AG09319 (cell line): ENCODE measurements at places on chromosomes 5 and 9.

GRCh38 chr5:51159164-51159563, 224.1 kb upstream of the ISL1 start:
- DNase-seq = no peak

GRCh38 chr9:69980041-69980440, 63.6 kb upstream of the MAMDC2 start:
- no peak for DNase-seq

GRCh38 chr5:120207129-120207528, 257.0 kb upstream of the PRR16 start:
- DNase-seq = no peak

GRCh38 chr9:87275047-87275725, 222.5 kb upstream of the DAPK1 start:
- DNase-seq = no peak

DNA sequence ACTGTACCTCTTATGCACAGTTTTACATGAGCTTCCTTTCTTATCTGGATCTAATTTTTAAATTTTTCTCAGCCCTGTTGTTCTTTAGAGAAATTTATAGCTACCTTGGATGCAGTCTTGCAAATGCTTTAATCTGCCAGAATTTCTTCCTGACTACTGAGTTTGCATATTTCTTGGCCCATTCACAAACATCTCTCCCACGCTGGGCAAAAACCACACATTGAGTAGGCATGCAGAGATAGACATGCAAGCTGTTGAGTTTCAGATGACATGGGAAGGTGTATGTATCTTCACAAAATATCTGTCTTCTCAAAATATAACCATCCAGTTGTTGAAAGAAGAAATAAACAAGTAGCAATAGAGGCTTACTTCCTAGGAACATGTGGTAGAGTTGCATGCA, 101.2 kb downstream of the PARP8 start:
- no peak for DNase-seq

DNA sequence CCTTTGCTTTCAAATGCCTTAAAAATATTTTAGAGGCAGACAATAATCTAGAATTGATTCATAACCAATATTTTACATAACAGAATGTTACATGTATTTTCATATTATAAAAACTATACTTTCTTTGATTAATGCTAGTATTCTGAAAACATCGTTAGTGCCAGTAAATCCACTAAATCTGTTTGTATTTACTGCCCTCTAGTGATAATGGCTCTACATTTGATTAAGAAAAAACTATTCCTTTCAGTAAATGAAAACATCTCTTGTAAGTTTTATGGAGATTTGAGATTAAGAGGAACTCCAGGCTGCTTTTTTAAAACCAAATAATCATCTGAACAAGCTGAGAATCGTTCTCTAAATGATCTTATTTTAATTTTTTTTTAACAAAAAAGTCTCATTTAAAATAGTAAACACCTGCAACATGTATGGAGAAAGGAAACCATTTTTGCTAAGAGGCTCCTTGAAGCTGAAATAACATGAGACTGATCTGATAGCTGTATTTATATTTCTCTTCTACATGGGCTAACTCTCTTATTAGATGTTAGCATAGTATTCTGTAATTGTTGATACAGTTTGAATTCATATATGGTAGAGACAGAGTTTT, 424.7 kb downstream of the RAB3C start:
- DNase-seq = no peak

- DNase-seq = no peak
These were observed 22.1 kb downstream of the ANKRD33B start for GRCh38 chr5:10586008-10586407.

DNA sequence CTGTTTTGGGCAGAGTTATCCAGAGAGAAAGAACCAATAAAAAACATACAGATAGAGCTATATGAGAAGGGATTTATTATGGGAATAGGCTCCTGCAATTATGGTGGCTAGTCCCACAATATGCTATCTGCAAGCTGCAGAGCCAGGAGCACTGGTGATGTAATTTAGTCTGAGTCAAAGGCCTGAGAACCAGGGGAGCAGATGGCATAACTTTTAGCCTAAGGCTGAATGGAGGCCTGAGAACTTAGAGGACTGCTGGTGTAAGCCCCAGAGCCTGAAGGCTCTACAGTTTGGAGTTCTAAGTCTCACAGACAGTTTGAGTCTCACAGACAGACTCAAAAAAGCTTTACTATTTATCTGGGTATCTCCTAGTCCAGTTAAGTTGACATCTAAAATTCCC, 263.8 kb downstream of the FBXL7 start:
- no peak for DNase-seq

DNA sequence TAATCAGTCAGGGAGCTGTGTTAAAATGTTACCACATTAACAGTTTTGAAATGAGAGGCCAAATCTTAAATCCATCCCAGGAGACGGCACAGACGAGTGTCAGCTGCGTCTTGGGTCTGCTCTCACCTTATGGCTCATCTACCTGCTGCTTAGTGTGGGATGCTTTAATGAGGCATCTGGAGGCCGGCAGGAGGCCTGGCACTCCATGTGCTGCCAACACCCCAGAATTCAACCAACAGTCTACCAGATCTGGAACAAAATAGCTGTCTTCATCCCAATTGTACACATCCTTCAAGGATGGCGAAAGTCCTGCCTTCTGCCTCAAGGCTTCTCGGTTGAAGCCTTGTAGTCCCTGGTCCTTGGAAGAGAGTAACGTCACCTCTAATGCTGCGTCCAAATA, 12.0 kb downstream of the PRKACG start:
- no peak for DNase-seq

GRCh38 chr5:39465843-39466242, 41.1 kb upstream of the DAB2 start:
- DNase-seq = no peak

- no peak for DNase-seq
These were observed 69.7 kb upstream of the APC start for GRCh38 chr5:112668016-112668415.

GRCh38 chr5:5124231-5124630, 15.9 kb upstream of the ADAMTS16 start:
- DNase-seq = no peak

DNA sequence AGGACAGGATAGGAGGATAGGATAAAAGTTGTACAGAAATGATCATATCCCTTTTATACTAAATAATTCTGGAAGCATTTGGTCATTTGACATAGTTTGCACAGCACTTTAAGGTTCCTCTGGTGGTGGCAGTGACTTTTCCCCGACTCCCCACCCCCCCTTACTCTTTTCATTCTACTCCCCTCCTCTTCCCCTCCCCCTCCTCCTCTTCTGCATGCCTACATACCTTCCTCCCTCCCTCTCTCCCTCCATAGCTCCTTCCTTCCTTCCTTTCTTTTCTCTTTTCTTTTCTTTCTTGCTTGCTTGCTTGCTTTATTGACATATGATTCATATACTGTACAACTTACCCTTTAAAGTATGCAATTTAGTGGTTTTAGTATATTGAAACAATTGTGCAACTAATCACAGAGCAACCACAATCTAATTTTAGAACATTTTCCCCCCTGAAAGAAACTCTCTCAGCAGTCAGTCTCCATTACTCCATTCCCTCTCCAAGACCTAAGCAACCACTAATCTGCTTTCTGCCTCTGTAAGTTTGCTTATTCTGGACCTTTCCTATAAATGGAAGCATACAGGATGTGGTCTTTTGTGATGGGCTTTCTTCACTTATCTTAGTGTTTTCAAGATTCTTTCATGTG, 159.0 kb downstream of the HACD4 start:
- peak; percentile 72 for DNase-seq

DNA sequence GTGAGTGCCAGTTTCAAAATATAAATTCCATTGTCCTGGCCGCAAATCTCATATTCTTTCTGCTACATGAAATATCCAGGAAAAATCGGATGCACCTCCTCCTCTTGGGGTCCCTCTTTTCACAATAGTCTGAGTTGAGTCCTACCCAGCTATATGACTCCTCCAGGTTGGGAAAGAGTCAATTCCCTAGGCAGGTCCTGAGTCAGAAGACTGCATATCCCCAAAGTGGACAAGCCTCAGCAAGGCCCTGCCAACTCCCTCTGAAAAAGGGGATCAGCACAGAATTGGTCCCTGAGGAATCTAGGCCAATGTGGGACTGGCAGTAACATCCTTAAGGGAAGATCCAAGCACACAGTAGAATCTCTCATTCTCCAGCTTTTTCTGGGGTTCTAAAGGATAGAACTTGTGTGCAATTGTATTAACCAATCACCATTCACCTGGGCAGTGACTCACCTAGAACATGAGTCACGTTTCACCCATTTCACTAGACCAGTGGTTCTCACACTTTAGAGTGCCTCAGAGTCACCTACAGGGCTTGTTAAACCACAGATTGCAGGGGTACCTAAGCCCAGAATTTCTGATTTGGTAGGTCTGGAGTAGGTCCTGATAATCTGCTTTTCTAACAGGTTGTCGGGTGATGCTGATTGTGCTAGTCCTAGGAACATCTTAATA, 44.7 kb upstream of the TMEM215 start:
- no peak for DNase-seq

- DNase-seq = no peak
These were observed 375.9 kb downstream of the ARRDC3 start for GRCh38 chr5:91007251-91007650.

GRCh38 chr5:172820046-172820767, 13.8 kb upstream of the ERGIC1 start:
- DNase-seq = no peak

- DNase-seq = no peak
These were observed 97.2 kb downstream of the CRB2 start for GRCh38 chr9:123453076-123453667.

DNA sequence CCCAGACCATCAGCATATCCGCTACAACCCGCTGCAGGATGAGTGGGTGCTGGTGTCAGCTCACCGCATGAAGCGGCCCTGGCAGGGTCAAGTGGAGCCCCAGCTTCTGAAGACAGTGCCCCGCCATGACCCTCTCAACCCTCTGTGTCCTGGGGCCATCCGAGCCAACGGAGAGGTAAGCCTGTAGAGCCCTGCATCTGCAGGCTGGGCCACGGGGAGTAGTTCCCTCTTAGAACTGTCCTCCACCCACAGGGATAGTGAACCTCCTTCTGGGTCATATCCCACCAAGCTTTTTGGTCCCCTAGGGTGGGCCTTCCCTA, 569 bp downstream of the GALT start:
- no peak for DNase-seq

DNA sequence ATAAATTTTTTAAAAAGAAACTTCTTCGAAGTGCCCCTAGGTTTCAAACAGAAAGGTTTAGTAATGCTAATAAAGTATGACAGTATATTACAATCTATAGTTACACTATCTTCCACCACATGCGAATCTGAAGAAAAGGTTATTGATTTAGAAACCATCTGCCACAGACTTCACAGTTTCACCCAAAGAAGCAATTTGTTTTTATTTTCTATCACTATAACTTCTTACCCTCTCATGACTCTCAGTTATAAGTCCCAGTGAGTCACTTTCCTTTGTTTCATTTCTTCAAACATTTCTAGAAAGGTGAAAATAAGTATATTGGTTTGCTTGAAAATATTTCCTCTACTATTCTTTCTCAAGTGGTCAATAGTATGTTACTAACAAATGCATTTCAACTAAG, 93.6 kb downstream of the MCTP1 start:
- DNase-seq = no peak
